Mesendoderm (in vitro differentiated cells): ENCODE measurements at places on chromosomes 11 and 22.

- DNase-seq, result peak; percentile 97
Observed at GRCh38 chr11:62508336-62509058, 38.1 kb downstream of the AHNAK start.

GRCh38 chr22:36461665-36462649 is 19.5 kb downstream of the TXN2 start:
- DNase-seq, result peak; percentile 99

- DNase-seq, result peak; percentile 94
Observed at GRCh38 chr11:91731051-91731450, 493.6 kb upstream of the FAT3 start.

GRCh38 chr11:88535916-88536547 is 198.5 kb upstream of the CTSC start:
- peak; percentile 50 for DNase-seq

DNA sequence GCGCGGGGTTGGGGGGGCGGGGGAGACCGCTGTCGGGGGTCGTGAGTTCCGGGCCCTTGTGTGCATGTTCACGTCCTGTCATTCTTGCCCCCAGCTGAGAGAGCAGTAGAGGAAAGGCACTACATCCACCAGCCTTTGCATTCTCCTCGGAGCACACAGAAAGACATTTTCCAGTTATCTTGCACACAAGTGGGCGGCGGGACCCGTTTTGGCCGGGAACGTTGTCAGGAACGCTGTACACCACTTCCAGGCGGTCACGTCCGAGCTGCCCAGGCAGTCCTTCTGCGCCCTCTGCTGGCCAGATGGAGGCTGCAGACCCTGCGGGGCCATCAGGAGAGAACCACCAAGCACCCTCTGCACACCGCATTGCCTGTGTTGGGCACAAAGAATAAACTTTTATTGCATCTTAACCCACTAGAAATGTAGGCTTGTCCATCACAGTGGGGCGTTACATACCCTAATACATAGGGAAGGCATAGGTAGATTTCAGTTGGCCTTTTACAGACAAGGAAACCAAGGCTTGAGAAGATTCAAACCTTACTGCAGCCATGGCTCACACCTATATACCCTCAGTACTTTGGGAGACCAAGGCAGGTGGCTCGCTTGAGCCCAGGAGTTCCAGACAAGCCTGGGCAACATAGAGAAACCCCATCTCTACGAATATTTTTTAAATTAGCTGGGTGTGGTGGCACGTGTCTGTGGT is 2.8 kb upstream of the CDKN1C start:
- peak; percentile 81 for DNase-seq

GRCh38 chr11:1913271-1914060 is 6.0 kb upstream of the TNNT3 start:
- DNase-seq, result no peak

- no peak for DNase-seq
Observed at GRCh38 chr11:102479733-102480132, 27.2 kb upstream of the TMEM123 start.

GRCh38 chr11:6223854-6224253 is 10.6 kb downstream of the FHIP1B start:
- no peak for DNase-seq

DNA sequence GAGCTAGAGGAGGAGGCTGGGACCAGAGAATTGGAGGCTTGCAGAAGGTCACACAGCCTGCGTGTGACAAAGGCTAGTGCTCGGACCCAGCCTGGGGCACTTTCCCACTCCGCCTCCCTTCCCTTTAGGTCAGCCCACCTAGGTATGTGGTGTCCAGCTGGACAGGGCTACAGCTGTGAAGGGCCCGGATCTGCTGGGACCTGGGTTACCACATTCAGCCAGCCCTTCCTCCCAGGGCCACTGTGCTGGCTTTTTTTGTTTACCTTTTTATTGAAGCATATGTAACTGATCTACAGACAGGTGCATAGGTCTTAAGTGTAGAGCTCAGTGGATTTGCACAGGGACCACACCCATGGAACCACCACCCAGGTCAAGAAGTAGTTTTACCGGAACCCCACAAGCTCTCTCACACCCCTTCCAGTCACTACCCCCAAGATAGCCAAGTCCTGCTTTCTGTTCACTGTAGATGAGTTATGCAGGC is 8.7 kb downstream of the CAPN5 start:
- DNase-seq, result no peak

GRCh38 chr11:124865902-124866851 is 945 bp downstream of the ROBO3 start:
- DNase-seq, result peak; percentile 40

- DNase-seq, result peak; percentile 78
Observed at GRCh38 chr11:46345131-46345597, 2.1 kb upstream of the DGKZ start.
